Stimulated activated CD8-positive, alpha-beta memory T cell treated with anti-CD3 and anti-CD28 coated beads, Interleukin-2, amount 100 ng/mL, for 1 hour (primary cell): ENCODE measurements at places on chromosomes 5 and 9.
A peak's percentile ranks its signal among the peaks of the same experiment; 100 is the strongest.

DNA sequence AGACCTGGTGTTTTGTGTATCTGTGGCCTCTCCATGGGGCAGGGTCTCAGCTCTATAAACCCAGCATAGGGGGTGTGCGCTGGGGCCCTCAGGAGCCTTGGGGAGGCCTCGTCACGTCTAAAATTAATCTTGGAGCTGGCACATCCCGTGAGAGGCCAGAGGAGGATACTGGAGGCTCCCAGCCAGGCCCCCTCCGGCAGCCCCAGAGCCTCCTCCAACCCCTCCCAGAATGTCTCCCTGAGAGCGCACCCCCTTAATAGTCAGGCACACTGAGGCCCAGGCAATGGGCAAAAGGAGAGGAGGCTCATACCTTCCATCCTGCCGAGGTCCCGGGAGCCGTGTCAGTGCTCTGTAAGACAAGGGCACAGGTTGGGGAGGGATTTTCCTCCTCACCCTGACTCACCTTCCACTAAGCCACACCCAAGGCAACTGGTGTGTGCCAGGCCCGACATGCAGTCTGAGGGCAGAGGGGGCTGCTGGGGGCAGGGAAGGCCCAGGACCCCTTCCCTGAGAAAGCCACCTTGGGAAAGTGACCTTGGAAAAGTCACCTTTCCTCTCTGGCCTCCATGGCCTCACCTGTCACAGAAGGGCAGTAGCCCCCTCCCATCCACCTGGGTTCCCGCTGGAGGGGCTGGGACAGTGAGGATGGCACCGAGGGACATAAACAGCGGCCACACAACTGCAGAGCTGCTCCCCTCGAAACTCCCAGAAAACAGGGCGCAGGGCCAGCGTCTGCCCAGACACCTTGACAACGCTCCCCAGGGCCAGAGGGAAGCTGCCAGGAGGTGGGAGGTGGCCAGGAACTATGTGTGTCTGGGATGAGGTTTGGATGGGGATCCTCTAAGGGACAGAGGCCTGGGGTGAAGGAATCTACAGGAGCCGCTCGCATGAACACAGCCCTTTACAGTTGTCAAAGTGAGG lies 2.9 kb downstream of the AK1 start:
- no peak for DNase-seq

GRCh38 chr5:174459832-174460448 lies 264.4 kb upstream of the MSX2 start:
- DNase-seq: no peak

GRCh38 chr9:124444166-124444565 lies 6.1 kb upstream of the ADGRD2 start:
- DNase-seq: no peak

DNA sequence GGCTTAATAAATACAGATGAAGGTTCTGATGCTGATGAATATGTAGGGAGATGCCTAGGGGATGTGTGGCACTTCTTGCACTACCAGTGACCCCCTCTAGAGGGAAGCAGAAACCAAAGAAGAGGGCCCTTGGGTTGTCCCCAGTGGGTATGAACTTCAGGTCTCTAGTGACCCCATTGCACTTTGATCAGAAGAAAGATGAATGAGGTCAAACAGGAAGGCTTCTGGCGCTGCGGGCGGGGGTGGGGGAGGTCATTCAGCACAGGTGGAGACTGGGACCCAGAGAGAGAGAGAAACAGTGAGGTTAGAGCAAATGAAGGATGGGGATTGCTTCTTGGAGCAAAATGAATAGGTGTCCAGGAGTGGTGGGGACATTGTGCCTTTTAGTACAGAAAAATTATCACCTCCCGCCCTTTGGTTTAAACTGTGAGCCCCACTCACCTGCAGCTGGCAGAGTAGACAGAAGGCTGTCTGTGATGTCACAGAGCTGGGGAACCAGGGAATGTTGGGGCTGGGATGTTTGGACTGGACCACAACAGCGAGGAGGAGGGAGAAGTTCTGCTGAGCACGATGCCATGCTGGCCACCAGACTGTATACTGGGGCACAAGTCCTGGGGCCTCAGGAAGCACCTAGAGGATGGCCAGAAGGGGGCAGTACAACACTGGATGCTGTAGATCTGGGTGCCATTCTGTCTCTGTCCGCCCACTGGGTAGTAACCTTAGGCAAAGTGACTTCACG lies at the start of gene TEX48:
Gene TEX48 (minus strand): TSS at position 599 of the 739 bp plus-strand sequence. CDS start 10,469 bp downstream, outside the sequence.
- DNase-seq: peak; percentile 48

- DNase-seq: no peak
These were observed 18.9 kb downstream of the TCF7 start for GRCh38 chr5:134133188-134133994.

GRCh38 chr9:117365438-117365837 lies 49.4 kb downstream of the ASTN2 start:
- DNase-seq: no peak

DNA sequence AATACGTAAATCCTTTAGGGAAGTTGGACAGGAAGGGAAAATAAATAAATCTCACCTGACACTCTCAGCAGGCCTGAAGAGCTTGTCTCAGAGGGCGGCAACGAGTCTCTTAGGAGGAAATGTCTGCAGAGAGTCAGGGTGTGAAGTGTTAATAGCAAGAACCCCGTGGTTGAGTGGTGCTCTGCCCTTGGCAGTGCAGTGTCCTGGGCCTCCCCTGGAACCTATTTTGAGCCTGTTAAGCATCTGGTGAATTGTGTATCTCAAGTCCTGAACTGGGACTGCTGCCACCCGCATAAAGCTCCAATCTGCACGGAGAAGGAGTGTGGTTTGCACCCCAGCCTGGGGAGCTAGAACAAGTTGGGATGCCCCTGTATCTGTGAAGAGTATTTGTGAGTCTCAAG lies 211.8 kb downstream of the GOLPH3 start:
- DNase-seq: no peak

GRCh38 chr5:96302174-96302738 lies 130.8 kb downstream of the PCSK1 start:
- no peak for DNase-seq

GRCh38 chr5:53930457-53930856 lies 370.0 kb downstream of the NDUFS4 start:
- no peak for DNase-seq

DNA sequence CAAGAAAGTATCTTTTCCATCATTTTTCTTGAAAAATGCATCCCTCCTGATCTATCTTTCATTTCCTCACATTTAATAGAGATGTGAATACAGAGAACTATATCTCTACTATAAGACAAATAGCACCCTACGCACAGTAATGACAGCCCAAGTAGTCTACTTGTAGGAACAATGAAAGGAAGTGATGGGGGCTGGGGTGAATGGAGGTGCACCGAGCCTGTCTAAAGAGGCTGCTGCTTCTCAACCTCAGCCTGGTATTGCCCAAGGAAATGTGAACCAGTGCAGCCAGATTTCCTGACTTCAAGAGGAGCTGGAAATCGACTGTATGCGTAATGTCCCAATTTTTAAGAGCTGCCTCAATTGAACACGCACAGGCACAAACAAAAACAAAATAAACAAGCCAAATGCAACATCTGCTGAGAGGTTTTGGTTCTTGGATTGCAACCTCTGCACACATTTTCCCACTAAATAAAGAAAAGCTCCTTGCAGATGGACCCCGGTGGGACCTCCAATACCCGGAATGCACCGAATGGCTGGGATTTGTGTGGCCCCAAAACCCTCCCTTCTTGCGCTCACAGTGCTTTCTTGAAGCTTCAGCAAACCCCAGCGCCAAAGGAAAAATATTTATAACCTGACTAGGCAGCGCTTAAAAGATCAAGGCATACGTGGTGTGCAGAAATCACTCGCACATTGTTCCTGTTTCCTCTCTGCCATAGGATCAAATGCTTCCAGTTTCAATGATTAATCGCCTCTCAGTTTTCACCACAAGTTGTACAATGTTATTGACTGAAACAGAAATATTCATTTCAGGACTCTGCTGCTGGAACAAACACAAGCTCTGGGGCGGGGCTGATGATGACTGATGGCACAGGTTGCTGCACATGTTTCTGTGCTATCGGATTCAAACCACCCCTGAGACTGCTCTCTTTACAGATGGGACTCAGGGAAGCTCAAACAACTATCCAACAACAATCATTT lies 68.3 kb downstream of the KCNIP1 start:
- DNase-seq: no peak

GRCh38 chr5:77641963-77642737 lies 3.6 kb upstream of the OTP start:
- DNase-seq: no peak

GRCh38 chr9:757246-757881 lies 84.1 kb upstream of the DMRT1 start:
- no peak for DNase-seq

DNA sequence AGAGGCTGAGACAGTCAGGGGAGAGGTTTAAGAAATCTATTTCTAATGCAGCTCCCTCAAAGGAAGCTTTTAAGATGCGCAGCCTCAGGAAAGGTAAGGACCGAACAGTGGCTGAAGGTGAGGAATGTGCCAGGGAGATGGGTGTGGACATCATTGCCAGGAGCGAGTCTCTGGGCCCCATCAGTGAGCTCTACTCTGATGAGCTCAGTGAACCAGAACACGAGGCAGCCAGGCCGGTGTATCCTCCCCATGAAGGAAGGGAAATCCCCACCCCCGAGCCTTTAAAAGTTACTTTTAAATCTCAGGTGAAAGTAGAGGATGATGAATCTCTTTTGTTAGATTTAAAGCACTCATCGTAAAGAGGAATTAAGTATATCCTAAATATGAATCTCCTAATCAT lies 8.2 kb downstream of the CAVIN4 start:
- no peak for DNase-seq

GRCh38 chr5:40436535-40437237 lies 243.0 kb upstream of the PTGER4 start:
- no peak for DNase-seq

DNA sequence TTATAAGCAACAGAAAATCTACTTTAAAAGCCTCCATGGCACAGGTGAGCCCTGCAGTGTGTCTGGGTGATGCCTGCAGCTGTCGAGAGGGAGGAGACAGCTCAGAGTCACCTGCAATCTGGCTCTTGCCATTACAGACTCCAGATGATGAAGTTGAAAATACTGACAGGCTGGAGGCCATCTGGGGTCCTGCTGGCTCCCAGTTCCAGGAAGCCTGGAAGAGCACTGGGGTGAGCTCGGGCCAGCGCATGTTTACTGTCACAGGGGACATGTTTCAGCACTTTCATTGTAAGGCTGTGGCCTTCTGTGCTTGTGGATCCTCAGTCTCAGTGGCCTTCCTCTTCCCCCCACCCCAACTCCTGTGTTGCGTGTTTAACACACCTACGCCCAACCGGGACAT lies 28.4 kb downstream of the CEL start:
- no peak for DNase-seq

- no peak for DNase-seq
These were observed 109.5 kb downstream of the TAF11L14 start for GRCh38 chr5:17743580-17744435.

- no peak for DNase-seq
These were observed 21.9 kb downstream of the MAN2A1 start for GRCh38 chr5:109711673-109712072.

DNA sequence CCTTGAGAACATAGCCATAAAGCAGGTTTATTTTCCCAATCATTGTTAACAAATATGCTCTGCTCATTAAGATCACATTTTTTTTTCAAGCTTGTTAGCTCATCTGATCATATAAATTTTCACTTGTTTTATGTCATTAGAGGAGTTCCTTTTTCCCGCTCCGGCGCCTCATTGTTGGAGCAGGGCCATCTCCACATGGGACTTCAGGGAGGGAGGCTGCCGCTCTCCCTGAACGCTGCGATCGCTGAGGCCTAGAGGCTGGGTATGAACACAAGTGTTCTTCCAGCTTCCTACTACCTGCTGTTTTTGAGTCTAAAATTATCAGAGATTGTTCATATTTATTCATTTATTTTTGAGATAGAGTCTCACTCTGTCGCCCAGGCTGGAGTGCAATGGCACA lies 246.9 kb downstream of the MPDZ start:
- no peak for DNase-seq

- DNase-seq: peak; percentile 29
These were observed 13.1 kb downstream of the GPRIN1 start for GRCh38 chr5:176596689-176597416.

DNA sequence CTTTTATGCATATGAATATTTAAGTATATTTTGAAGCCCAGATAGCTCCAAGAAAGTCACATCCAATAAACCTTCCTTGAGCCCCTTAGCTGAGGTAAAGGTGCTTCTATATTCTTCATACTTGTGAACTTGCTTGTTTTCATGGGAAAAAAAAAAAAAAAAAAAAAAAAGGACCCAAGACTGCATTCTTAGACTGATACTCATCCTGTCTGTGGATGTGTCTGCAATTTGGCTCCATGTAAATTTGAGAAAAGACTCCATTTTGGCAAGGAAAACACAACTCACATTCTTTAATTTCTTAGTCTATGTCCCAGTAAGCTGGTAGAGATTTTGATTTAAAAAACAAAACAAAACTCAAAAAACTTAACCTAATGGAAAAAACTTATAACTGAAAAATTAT lies 238.3 kb downstream of the FBXL17 start:
- DNase-seq: no peak

DNA sequence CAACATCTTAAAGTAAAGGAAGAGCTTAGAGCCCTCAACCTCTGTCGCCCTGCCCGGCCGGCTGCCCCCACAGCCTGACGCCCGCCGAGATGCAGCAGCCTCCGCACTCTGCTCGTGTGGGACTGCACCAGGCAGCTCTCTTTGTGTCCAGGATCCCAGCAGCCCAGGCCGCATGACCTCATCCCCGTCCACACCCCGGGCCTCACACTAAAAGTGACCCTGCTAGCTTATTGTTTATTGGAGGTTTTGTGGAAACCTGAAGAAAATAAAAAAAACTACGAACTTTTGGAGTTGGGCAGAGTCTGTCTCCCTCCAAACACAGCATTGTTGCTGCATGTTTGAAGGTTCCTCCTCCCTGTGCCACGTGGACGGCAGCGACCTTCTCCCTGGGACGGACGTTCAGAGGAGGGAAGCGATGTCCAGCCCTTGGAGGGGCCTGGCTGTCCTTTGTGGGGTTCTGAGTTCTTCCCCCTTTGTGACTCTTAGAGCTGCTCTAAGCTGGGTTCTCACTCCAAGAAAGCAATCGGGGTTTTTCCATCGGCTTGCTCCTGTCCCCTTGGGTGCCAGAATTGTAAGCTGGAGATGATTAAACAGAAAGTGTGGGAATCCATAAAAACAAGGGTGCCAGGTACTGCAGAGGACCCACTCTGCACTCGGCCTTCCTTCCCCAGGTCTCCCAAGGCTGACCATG lies 103.5 kb upstream of the COL5A1 start:
- no peak for DNase-seq

GRCh38 chr5:161369022-161369421 lies 177.5 kb downstream of the GABRB2 start:
- no peak for DNase-seq

- no peak for DNase-seq
These were observed 1.0 kb downstream of the OR1B1 start for GRCh38 chr9:122656378-122656777.
